Inflammatory macrophage treated with lipopolysaccharide for 4 hours (primary cell): ENCODE measurements at places on chromosomes 6 and 20.

GRCh38 chr6:36986704-36987047, 680 bp upstream of the MTCH1 start:
- DNase-seq: no peak

DNA sequence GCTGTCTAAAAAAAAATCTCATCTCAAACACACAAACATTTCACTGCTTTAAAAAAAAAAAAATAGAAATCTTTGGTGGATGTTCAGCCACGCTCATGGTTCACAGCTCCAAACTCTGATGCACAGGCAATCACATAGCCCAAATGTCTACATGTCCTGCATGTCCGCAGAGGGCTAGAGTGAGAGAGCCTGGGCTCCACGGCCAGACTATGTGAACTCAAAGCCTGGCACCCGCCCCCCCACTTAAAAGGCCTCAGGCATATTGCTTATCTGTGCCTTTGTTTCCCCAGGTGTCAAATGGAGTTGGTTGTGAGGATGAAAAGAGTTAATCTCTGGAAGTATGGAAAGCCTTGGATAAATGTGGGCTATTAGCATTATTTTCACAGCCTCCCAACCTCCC, 10.5 kb upstream of the PTGIS start:
- no peak for DNase-seq

- DNase-seq: no peak
Measured at GRCh38 chr6:140275725-140276124, 901.3 kb upstream of the CITED2 start.

- no peak for DNase-seq
Measured at GRCh38 chr20:49584418-49585382, 16.8 kb upstream of the PTGIS start.

DNA sequence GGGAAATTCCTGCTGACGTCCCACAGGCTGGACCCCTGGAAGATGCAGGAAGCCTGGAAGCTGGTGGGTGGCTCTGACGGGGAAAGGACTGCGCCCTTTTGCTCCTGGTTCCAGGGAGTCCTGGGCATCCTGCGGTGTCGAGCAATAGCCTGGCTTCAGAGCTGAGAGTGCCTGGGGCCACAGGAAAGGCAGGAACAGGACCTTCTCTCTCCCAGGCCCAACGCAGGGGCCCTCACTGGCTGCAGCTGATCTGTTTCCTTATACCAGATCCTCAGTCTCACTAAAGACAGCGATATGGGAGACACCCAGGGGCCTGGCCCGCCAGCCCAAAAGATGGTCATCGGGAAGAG, 1.4 kb downstream of the B3GALT4 start:
- DNase-seq: no peak

DNA sequence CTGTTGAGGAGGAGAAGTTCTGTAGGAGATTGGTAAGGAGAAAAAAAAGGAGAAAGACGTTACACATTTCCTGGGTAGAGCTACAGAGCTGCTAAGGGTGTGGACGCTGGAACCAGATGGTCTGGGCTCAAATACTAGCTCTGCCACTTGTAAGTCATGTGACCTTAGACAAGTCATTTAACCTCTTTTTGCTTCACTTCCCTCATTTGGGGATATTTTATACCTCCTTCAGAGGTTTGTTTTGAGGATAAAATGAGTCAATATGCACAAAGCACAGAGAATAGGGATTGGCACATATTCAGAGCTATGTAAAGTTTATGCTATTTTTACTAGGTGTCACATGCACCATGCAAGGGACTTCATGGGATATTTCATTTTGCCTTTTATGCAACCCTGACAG, 708.8 kb downstream of the DHX35 start:
- no peak for DNase-seq

DNA sequence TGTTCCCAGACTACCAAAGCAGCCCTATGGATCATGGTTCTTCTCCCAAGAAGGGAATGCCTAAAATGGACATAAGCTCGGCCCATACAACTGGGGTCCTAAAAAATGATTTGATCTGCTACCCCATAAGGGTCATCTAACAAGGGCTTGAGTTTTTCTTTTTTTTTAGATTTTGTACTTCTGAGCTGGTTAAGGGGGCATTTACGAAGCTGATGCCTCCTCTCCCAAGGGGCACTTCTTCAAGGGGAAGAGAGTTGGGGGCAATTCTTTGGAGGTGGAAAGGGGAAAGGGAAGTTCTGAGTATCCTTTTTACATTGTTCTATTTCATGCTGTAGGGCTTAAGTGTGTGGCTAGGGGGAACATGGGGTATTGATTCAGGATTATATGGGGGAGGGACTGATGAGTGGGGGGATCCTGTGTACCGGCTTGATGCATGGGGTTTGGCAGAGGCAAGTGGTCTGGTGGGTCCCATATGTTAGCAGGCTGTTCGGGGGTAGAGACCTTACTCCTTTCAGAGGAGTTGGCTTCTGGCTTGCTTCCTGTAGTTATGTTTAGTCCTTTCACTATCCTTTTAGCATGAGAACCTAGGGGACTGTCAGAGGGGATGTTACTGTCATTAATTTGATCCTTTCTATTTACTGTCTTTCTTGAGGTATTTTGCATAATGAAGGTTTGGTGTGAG, 8.1 kb upstream of the ZNFX1 start:
- no peak for DNase-seq

- no peak for DNase-seq
Measured at GRCh38 chr6:147157930-147158329, 46.3 kb upstream of the STXBP5 start.

DNA sequence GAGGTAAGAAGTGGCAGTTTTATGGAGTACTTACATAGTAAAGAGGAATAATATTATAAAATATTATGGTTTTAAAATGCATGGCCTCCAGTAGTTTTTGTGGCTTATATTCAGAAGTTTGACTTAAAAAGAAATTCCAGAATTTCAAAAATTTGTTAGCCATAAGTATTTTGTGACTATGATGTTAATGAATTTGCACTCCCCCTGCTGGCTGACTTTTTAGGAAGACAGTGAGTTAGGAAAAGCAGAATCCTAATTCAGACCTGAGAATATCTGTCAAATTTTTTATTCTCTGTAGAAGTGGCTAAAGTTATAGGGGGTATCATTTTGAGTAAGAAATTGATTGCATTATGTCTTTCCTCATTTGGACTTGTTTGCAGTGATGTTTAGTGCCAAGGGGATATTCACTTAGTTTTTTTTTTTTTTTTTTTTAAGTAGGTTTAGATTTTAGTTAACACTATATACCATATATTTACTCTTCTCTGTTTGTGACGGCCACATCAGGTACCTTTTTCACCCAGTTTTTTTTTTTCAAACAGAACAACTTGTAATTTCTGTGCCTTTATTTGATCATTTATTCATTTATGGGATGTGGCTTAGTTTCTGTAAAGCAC, 40.8 kb downstream of the ZFAND3 start:
- peak; percentile 75 for DNase-seq

DNA sequence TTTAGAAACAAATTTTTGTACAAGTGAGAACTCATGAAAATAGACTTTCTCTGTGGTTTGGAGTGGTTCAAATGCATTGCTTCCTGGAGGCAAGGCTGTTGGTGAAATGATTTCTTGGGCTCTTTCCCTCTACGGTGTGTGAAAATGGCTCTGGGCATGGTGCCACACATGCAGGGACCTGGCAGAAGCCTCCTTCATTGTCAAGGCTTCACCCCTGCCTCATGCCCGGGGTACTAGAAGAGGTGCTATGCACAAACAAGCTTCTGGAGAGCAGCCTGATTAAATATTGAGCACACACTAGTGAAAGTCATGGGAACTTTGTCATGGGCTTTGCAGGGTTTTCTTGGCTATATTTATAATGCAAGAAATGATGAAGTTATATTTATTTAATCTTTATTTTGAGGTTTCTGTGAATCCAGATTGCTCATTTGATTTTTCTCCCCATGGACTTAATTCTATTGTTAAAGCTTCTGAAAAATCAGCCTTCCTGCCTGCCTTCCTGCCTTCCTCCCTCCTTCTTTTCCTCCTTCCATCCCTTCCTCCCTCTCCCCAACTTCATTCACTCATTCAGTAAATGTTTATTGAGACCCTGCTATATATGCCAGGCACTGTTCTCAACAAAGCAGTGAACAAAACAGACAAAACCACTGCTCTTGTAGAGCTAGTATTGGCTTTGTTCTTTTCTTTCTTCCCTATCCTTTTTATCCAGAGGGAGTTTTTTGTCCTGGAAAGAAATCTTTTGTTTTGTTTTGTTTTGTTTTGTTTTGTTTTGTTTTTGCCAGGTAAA, 21.0 kb downstream of the C6orf89 start:
- DNase-seq: no peak

GRCh38 chr6:139649732-139650131, 275.3 kb upstream of the CITED2 start:
- peak; percentile 52 for DNase-seq

- DNase-seq: peak; percentile 73
Measured at GRCh38 chr6:34986845-34987246, 97.8 kb downstream of the ANKS1A start.

DNA sequence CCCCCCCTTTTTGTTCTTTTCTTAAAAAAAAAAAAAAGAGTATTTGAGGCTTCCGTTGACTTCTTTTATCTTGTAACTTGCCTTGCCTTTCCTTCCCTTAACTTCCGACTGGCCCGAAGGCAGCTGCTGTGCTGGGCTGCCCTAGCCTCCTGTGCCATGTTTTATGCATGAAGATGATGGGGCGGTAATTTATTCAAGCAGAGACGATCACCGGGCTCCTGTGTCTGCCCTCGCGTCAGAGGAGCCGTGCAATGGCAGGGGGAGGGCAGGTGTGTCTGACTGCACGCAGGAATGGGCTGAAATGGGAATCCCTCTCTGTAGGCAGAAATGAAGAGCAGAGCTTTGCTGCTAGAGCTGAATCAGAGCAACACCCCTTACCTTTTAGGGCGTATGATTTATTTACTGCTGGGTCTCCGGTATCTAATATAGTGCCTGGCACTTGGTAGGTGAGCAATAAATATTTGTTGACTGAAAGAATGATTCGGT, 106.3 kb upstream of the RIPOR2 start:
- DNase-seq: no peak

DNA sequence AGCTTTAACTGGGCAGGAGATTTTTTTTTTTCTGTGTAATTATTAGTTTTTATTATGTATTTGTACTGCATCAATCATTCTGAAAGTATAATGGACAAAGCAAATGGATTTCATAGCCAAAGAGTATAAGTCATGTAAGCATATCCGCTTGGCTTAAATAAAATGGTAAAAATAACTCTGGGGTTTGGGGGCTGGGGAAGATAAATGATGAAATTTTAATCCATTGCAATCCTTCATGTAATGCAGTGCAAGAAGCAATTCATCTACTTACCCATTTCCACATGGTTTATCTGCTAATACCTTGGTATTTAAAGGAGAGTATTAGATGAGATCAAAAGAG, 781.4 kb downstream of the QKI start:
- no peak for DNase-seq

- DNase-seq: no peak
Measured at GRCh38 chr6:69601132-69601531, 195.7 kb downstream of the LMBRD1 start.

DNA sequence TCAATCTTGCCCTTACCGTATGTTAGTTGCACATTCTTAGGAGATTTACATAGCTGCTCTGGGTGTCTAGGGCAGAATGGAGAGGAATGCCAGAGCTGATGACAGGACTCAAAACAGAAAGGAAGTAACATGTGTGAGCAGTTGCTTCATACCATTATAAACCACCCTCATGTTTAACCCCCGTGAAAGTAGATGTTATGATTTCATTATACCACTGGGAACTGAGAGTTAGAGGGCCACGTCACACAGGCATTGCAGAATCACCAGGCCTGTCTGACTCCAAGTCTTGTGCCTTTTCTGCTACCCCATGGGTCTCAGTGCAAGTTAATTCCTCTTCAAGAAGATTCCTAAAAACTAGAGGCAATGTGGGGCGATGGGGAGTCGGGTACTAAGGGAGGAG, 23.5 kb upstream of the SIM1 start:
- DNase-seq: peak; percentile 36

GRCh38 chr6:112695001-112695400, 347.9 kb downstream of the RFPL4B start:
- DNase-seq: no peak

DNA sequence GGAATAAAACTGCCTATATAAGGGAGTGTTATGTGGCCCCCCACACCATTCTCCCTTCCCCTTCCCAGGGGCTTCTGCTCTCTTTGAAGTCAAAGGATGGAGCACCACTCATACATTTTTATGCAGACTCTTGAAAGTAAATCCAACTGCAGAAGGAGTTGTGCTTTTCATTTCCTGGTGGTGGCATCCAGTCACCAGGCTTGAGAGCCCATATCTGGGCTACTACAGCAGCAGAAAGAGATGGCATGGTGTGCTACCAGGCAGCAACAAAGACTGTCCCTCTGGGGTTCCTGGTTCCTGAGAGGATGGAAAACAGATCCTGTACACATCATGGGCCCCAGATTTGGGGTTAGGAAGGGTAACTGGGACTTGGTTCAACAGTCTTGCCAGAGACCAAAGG, 226.4 kb downstream of the CLIC5 start:
- no peak for DNase-seq

- no peak for DNase-seq
Measured at GRCh38 chr6:22322103-22323030, 25.5 kb upstream of the PRL start.

DNA sequence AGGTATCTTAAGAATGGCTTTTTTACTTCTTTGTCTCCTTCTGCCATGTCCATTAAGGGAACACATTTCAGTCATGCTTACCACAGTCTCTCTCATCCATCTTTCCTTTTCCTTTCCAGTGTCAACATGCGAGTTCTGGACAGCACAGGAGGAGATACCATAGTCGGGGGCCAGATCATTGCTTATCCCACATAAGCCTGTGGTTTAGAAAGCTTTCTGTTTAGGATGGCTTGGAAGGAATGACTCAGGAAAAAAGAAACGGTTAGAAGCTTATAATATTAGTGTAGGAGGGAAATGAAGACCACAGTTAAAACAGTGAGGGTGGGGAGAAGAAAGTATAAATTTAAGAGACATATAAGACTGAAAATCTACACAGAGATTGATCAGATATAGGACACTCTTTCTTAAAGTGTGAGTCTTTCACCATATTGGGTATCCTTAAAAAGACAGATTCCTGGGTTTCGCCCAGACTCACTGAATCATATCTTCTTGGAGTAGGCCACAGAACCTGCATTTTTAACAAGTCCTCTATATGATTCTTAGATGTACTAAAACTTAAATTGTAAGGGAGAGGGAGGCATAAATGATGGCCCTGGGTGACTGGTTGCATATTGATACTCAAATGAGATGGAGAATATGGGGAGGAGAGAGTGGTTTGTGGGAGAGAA, 36.1 kb downstream of the DSE start:
- DNase-seq: no peak

GRCh38 chr20:29689411-29690225, 1567.8 kb upstream of the DEFB115 start:
- DNase-seq: no peak

DNA sequence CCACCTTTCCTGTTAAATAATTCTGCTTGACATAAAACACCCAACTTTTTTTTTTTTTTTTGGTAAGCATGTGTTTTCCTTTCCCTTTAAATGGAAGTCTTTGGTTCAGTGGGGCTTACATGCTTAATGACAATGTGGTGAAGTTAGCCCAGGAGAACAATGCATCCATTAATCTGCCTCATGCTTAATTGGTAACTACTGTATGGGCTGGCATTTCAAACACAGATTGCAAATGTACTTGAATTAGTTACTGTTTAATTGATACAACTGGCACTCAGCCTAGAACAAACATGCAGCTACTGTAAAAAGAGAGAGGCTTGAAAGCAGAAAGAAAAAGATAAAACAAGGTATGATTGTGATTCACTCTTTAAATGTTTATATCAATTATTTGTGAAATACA, 483.6 kb upstream of the NOX3 start:
- no peak for DNase-seq

- DNase-seq: no peak
Measured at GRCh38 chr20:46746956-46747526, 37.6 kb downstream of the SLC2A10 start.

GRCh38 chr6:57242505-57242904, 20.4 kb upstream of the RAB23 start:
- DNase-seq: peak; percentile 61
